ENCODE measurements at places on chromosomes 1 and 21. TPM values are rescaled to one million over a fixed set of nuclear protein-coding genes. Genes with fewer than 3 reads are reported as not detected.

Gene SLAMF7
- total RNA-seq = 133 TPM

Gene BCAR3
- 3.8 TPM for total RNA-seq

Gene ADAMTSL4
- total RNA-seq = 0.21 TPM

Gene CSMD2
- total RNA-seq = not detected

Gene MTF2
- 54.8 TPM for total RNA-seq

Gene FAM110D
- not detected for total RNA-seq

Gene GBP5
- 0.56 TPM for total RNA-seq

Gene DCDC2B
- total RNA-seq = 0.15 TPM

Gene FMO1
- not detected for total RNA-seq

Gene CLCA4
- 0.05 TPM for total RNA-seq

Gene ZC3H11A
- total RNA-seq = 59.2 TPM

Gene TDRD5
- not detected for total RNA-seq

Gene RAB13
- 22.2 TPM for total RNA-seq

Gene CD164L2
- not detected for total RNA-seq

Gene CTSS
- total RNA-seq = 50.3 TPM

- DNase-seq = no peak
These were observed 13.8 kb upstream of the KDM4A start for GRCh38 chr1:43636006-43636641.

GRCh38 chr1:203210350-203210749, 19.1 kb downstream of the CHIT1 start:
- no peak for DNase-seq

- no peak for DNase-seq
These were observed 33.5 kb upstream of the CCDC27 start for GRCh38 chr1:3718764-3719163.

DNA sequence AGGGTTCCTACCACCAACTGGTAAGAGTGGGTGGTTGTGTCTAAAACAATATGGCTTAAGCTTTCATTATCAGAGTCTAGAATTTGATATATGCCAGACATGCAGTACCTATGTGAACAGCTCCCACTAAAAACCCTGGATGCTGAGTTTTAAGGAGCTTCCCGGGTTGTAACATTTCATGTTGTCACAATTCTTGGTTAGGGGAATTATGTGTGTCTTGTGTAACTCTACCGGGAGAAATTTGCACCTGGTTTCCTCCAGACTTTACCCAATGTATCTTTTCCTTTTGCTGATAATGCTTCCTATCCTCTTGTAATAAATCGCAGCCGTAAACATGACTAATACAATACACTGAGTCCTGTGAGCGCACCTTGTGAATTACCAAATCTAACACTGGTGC, 48.3 kb downstream of the ARID4B start:
- no peak for DNase-seq

DNA sequence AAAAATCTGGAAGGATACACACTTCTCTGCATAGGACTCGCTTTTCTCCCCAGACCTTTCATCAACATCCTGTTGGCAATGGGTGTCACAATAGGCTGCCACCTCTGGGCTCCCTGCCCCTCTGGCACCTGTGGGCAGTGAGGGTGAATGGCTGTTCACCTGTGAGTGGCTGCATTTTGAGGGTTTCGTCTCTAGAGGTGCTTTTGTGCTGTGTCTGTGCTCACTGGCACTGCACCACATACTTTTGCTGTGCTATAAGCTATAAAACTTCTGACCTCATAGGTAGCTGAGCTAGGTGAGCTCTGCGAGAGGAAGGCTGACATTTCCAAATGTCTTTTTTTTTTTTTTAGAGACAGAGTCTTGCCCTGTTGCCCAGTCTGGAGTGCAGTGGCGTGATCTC, 35.9 kb downstream of the SLC30A1 start:
- no peak for DNase-seq

- no peak for DNase-seq
These were observed 2.9 kb downstream of the IFI6 start for GRCh38 chr1:27668808-27669723.

DNA sequence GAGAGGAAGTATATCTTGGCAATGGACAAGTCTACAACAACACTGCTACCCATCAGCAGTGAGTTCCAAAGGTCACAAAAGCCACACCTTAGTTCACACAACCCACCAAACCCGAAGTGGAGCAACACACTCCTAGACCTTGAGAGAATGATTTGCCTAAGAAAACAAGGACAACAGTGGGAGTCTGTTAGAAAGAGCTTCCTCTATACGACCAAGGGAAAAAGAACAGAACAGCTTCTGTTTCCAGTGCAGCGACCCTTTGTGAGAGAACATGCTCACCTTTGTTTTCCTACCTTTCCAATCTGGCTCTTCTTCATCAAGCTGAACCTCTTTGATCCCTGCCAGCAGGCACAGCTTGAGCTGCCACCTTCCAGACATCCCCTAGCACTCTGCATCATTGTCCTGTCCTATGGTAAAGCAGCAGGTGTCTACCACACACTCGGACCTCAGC, 56.7 kb upstream of the PALMD start:
- no peak for DNase-seq

GRCh38 chr1:48555271-48555670, 83.3 kb upstream of the SPATA6 start:
- DNase-seq = no peak

DNA sequence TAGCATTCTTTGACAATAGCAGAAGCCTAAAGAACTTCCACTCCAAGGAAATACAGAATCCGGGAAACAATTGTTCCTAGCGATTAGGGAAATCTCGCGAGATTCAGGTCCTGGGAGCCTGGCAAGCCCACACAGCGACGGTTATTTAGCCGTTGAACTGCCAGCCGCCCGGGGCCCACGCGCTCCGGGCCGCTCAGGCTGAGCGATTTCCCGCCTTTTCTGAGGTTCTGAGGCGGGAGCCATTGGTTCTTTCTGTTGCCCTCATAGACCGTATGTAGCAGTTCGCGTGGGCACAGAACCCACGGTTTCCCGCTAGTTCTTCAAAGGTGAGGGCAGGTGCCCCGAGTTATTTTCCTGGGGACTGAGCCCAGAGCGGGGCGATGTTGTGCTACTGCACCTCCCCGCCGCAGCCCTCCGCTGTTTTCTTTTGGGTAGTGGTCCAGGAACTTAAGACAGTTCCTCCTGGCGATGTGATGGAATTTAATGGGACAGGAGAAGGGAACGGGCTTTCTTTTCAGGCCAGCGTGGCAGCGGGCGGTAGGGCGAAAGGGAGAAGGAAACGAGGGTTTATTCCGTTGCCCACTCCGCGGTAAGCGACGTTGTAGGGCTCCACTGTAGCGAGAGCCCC, at the start of gene SYCP1:
Gene SYCP1, plus strand, starts transcription at position 171 of the 628 bp plus-strand sequence. CDS start 602 bp downstream, outside the sequence.
- DNase-seq = no peak

DNA sequence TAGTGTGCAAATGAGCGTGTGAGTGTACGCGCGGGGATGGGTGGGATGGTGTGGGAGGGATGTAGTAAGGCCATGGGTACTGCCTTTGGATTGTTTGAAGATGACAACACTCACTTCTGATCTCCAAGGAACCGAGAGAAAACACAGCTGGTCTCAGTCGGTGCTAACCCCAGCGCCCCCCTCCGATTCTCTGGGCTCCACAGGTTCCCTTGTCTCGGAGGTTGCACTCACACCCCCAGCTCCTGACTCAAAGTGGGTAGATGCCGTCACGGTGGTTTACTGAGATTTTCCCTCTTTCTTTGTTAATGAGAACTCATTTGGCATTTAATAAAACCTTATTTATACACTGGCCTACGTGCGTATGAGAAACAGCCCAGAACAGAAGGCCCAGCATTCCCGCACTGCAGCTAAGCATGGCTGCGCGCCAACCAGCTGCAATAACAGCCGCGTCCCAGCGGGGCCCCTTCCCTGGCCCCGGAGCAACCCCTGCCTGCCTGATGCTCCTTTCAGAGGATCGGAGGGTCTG, 25.8 kb downstream of the ABCA4 start:
- no peak for DNase-seq

DNA sequence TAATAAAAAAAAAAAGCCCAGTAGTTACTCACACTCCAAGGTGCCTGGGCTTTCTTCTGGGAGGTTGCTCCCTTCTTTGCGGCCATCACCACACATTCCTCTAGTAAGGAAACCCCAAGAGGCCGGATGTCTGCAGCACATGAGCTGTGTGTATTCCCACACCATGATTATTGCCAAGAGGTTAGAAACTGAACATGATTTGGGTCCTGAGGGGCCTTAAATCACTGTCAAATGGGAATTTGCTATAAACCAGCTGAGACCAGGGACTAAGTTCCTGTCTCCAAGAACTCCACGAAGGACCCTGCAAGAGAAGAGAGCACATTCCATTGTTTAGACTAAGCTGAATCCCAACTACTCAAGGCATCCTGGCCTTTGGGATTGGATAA, 85.3 kb upstream of the SSX2IP start:
- no peak for DNase-seq

GRCh38 chr21:36027347-36027746, 33.0 kb downstream of the SETD4 start:
- no peak for DNase-seq

GRCh38 chr1:181504399-181504842, 21.1 kb downstream of the CACNA1E start:
- no peak for DNase-seq

- peak; percentile 74 for DNase-seq
These were observed 82.2 kb upstream of the C1orf105 start for GRCh38 chr1:172338295-172338735.

- DNase-seq = no peak
These were observed 140.7 kb upstream of the FAM78B start for GRCh38 chr1:166307261-166308188.

DNA sequence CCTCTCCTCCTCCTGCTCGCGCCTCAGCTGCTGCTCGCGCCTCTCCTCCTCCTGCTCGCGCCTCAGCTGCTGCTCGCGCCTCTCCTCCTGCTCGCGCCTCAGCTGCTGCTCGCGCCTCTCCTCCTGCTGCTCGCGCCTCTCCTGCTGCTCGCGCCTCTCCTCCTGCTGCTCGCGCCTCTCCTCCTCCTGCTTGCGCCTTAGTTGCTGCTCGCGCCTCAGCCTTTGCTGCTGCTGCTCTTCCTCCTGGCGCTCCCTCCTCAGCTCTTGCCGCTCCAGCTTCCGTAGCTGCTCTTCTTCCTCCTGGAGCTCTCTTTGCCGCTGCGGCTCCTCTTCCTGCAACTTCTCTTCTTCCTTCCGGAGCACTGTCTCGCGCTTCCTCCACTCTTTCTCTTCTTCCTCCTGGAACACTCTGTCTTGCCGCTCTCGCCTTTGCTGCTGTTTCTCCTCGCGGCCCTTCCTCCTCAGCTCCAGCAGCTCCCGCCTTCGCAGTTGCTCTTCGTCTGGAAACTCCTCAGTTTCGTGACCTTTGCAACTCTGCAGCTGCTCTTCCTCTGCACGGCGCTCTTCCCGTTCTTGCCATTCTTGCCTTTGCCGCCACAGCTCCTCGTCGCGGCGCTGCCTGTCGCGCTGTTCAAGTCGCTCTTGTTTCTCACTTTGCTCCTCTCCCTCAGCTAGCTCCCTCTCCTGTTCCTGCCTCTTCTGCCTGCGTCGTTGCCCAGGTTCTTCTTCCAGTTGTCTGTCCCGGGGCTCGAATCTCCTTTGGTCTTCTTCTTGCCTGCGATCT, 3.0 kb downstream of the TCHH start:
- no peak for DNase-seq

DNA sequence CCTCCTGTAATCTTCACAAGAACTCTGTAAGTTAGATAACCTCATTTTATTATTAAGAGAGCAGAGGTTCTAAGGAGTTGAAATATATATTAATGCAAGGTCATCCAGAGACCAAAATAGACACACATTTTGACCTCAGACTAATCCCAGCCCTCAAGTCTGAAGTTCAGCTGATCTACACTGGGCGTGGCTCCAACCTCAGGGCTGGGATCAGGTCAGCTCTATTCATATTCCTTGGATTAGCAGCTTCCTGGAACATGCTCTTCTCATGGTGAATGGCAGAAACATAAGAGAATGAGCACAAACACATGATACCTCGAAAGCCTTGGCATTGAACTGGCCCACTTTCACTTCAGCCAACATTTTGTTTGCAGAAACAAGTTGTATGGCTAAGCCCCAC, 200.8 kb upstream of the ST6GALNAC5 start:
- no peak for DNase-seq

GRCh38 chr1:54403808-54404261, 2.4 kb downstream of the SSBP3 start:
- no peak for DNase-seq

DNA sequence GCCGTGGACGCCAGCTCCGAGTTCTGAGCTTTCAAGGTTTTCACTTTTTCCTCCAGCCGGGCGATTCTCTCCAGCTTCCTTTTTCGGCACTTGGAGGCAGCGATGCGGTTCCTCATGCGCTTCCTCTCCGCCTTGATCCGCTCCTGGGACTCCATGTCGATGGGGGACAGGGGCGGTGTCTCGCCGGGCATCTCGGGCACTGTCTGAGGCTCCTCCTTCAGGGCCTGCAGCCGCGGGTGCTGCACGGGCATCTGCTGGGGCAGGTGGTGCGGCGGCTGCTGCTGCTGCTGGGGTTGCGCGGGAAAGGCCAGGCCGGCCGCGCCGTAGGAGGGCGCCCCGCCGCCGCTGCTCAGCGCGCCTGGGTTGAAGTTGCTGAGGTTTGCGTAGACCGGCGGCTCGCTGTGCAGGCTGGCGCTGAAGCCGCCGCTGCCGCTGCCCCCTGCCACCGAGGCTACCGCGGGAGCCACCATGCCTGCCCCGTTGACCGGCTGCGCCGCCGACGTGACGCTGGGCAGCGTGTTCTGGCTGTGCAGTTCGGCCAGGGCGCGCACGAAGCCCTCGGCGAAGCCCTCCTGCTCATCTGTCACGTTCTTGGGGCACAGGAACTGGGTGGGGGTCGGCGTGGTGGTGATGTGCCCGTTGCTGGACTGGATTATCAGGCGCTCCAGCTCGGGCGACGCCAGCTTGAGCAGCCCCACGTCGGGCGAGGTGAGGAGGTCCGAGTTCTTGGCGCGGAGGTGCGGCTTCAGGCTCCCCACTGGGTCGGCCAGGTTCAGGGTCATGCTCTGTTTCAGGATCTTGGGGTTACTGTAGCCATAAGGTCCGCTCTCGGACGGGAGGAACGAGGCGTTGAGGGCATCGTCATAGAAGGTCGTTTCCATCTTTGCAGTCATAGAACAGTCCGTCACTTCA, 1.4 kb downstream of the JUN start:
- no peak for DNase-seq

GRCh38 chr1:180281490-180281889, 51.4 kb downstream of the LHX4 start:
- no peak for DNase-seq
